CD4-positive, alpha-beta T cell (primary cell): ENCODE measurements at places on chromosomes 3 and 15.

GRCh38 chr15:32668942-32669341 lies 27.4 kb downstream of the SCG5 start:
- DNase-seq: no peak

DNA sequence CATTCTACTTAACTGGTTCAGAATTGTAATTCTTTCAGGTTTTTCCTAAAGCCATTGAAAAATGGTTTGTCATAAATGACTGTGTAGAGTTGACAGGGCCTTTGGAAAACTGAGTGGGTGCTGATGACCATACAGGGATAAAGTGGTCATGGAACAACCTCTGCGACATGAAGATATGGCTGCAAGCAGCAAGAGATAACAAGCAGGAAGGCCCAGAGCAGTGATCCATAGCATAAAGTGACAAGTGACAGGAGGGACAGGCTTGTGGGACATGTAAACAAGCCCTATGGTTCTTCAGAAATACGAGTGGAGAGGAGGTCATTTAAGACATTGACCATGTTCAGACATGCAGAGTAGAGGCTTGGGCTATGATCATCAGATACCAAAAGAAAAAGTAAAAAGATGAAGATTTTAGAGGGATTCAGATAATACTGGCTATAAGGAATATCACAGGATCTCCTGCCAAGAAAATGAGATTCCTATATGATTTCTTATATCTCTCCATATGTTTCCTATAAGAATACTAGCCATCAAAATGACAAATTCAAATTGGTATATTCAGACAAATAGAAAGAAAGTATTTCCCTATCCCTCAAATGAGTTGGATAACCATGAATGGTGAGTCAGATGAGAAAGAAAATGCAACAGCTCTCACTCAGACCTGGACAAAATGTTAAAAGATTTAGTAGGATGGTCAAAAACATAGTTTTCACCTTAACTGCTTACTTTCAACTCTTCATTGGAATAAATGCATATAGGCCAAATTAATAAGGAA lies 827.6 kb upstream of the CFAP20DC start:
- DNase-seq: no peak

DNA sequence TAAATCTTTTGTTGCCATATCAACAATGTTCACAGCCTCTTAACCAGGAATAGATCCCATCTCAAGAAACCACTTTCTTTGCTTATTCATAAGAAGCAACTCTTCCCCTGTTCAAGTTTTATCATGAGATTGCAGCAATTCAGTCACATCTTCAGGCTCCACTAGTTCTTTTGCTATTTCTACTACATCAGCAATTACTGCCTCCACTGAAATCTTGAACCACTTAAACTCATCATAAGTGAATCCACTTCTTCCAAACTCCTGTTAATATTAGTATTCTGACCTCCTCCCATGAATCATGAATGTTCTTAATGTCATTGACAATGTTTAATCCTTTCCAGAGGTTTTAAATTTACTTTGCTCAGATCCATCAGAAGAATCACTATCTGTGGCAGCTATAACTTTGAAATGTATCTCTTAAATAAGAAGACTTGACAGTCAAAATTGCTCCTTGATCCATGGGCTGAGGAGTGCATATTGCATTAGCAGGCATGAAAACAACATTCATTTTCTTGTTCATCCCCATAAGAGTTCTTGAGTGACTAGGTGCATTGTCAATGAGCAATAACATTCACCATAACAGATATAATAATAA lies 205.9 kb downstream of the DTWD1 start:
- DNase-seq: no peak

DNA sequence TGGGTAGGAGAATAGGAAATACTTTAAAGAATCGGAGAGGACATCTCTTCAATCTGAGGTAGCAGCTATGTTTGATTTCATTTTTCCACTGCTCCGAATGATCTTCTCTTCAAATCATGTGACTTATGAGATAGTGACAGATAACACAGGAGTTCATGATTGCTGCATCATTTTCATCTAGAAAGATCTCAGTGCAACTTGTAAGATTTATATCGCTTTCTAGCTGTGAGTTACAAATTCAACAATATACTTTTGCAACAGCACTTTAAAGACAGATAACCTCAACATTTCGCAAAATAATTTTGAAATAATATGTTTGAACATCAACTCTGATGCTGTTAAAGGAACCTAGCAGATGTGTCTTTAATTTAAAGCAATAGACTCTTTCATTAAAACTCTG lies 99.9 kb upstream of the CCDC80 start:
- peak; percentile 36 for DNase-seq

DNA sequence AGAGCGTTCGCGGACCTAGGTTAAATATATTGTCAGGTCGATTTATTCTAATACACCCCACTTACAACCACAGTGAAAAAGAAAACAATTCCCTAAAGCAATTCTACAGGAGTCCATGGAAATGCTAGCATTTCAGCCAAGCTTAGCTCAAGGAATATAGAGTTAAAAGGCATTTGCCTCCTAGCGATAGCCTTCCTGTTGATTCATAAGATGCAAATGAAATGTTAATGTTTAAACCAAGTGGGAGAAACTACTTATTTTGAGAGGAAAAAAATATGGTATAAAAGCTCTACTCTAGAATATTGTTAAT lies 1.7 kb upstream of the ALCAM start:
- no peak for DNase-seq

DNA sequence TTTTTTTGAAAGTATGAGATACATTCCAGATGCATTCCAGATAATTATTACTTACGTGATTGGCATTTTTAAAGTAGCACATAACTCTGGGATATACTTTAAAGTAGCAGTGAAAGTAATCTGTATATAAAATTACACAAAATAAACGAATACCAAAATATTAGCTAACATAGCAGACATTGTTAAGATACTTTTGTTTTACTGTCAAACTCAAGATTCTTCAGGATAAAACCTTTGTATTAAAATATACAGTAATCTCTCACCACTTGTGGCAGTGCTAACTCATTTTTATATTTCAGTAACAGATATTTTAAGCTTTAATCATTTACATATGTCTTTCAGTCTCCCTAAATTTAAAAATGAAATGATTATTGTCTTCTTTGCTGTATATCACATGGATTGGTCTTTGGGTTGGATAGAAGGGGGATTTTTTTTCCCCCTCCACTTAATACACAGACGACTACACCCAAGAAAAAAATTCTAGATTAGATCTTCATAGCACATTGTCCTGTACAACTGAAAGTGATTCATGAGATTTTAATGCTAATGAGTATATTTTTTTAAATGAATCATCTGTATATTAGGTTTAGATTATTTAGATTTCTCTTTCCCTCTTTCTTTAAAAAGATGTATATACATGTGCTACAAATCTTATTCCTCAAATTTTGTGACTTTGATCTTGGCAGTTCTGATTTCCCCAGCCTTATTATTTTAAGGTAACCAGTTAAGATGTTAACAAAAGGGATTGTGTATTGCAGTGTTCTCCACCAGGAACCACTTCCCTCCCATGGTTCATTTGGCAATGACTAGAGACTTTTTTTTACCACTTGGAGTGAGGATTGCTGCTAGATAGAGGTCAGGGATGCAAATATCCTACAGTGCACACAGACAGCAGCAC lies 24.5 kb upstream of the EBLN2 start:
- no peak for DNase-seq

GRCh38 chr3:104878395-104878794 lies 488.3 kb upstream of the ALCAM start:
- no peak for DNase-seq

- DNase-seq: no peak
Measured at GRCh38 chr3:33798113-33798417, 365 bp upstream of the PDCD6IP start.

DNA sequence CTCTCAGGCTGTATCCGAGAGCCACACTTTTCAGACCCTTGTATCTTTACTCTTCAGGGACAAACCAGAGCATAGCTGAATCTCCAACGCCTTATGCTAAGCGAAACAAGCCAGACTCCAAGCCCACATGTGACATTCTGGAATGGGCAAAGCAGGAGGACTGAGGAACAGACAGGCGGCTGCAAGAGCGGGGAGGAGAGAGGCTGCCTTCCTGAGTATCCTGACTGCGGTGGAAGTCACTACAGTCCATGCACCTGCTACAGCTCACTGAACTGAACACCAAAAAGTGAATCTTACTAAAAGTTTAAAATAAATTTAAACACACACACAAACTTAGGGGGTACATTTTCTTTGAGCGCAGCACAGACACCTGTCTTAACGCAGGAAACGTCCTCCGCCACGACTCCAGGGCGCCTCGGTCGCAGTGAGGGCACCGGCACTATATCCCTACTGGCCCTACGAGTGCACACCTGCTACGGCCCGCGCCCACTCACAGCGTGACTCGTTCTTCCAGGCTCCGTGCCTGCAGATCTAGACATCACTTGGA lies 1.4 kb downstream of the CYFIP1 start:
- DNase-seq: no peak

DNA sequence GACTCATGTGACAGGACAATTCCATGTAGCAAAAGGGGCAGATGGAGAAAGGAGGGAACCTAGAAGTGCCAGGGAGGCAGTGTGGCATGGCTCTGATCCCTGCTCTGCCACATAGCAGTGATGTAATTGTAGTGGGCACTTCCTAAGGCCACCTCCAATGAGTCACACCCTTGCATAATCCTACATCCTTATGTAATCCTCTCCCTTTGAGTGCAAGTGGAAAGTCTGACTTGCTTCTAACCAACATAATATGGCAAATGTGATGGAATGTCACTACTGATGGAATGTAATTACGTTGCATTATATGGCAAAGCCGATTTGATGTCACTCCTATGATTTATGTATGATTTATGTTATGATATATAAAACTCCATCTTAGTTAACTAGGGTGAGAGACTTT lies 72.9 kb upstream of the ATP2C1 start:
- DNase-seq: no peak

- no peak for DNase-seq
Measured at GRCh38 chr3:17356585-17356984, 385.8 kb downstream of the TBC1D5 start.

DNA sequence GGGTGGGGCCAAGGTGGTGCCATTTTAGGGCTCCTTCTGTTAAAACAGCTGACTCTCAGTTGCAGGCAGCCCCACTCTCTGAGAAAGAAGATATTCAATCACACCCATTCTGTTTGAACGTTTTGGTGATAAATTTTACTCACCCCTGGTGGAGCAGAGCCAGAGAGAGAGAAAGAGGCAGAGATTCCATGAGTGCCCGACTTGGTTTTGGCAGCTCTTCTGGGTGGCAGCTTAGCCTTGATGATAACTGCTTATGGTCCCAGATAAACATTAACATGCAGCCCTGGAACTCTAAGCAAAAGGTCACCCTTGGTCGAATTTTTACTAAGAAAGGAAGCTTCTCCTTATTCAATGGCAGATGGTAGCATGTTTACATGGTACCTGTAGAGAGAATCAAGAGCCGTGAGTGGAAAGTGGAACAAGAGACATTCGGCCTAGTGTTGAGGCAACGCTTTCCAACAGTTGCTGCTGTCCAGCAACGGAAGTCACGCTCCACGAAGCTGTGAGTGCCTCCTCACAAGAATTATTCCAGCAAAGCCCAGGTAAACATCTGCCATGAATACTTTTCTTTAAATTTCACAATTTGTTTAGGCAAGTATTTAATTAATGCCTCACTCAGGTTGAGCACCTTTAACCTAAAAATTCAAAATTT lies 530.6 kb upstream of the ROBO2 start:
- no peak for DNase-seq

DNA sequence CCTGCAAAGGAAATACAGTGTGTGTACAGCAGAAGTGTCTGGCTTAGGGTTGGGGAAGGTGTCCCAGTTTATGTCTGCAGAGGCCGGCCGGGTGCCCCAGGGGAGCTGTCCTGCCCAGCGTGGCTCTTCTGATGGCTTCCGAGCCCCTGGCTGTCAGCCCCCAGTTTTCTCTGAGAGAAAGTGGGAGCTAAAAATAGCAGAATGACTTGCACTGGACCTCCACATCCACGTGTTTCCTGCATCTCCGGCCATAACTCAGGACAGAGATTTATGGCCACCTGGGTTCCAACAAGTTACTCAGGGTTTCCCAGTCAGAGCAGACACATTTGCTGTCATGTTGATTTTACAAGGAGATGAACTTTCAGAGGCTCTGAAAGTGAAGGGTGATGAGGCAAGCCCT lies 192.0 kb downstream of the ATP10A start:
- no peak for DNase-seq

DNA sequence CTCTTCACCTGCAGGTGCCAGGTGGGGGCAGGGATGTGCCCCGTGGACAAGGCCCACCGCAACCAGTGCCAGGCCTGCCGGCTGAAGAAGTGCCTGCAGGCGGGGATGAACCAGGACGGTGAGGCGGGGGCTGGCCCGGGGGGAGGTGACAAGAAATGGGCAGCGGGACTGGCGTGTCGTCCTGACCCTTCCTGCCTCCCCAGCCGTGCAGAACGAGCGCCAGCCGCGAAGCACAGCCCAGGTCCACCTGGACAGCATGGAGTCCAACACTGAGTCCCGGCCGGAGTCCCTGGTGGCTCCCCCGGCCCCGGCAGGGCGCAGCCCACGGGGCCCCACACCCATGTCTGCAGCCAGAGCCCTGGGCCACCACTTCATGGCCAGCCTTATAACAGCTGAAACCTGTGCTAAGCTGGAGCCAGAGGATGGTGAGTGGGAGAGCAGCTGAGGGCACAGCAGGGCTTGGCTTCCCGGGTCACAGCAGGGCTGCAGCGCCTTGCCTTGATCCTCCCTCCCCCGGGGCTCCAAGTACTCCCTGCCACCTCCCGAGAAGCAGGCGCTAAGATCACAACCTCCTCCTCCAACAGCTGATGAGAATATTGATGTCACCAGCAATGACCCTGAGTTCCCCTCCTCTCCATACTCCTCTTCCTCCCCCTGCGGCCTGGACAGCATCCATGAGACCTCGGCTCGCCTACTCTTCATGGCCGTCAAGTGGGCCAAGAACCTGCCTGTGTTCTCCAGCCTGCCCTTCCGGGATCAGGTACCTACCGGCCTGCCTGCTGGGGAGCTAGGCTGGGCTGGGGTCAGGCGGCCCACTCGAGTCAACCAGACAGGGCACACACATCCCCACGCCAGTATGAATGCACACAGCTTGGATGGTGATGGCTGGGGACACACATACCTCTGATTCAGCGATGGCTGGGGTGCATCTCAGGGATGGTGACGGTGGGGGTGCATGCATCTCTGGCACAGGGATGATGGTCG lies 1.7 kb downstream of the NR2E3 start:
- no peak for DNase-seq
